ENCODE measurements at places on chromosomes 1 and 21.

DNA sequence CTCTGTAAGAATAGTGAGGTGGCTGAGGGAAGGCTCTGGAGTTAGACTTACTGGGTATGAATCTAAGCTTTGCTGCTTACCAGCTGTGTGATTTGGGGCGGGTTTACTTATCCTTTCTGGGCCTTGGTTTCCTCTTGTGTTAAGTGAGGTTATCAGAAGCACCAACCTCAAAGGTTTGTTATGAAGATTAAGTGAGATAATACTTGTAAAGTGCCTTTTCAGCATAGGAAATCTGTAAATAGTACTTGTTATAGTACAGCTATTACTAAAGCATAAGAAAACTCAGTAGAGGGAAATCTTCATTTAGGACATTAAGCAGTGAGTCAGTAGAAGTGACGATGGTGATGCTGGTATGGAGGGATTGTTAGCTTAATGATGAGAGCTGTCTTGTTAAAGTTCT, 12.1 kb downstream of the HHAT start:
- no peak for DNase-seq
- H3K27me3 ChIP-seq: no peaks in the 10 kb centered on the region
- H3K4me1 ChIP-seq: no peaks in the 10 kb centered on the region
- no peak overlapping the region for H3K27ac ChIP-seq

DNA sequence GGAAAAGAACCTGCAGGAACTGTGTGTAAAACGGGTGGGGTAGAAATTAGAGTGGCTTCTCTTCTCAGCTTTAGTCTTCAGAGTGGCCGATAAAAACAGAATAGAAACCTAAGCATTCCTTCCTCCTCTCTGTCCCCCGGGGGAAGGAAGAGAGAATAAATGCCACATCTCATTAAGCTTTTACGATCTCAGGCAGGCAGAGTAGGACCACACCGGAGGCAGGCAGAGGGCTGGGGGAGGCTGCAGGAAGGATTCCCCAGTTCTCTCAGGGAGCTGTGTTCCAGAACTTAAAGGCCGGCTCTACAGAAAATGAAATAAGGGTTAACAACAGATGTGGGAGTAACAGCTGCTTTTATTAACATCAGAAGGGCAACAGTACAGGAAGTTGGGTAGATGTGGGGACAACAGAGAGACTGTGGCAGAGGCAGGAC, 24.5 kb upstream of the MEF2D start:
- peak overlapping the region; percentile 39 for H3K4me3 ChIP-seq
- no peak overlapping the region for H3K27ac ChIP-seq
- peaks cover 8% of the 10 kb centered on the region for H3K4me1 ChIP-seq
- DNase-seq: no peak
- H3K27me3 ChIP-seq: no peaks in the 10 kb centered on the region

- no peaks in the 10 kb centered on the region for H3K4me1 ChIP-seq
- H3K4me3 ChIP-seq: no peak overlapping the region
- no peak for DNase-seq
- H3K36me3 ChIP-seq: no peaks in the 10 kb centered on the region
- H3K27me3 ChIP-seq: no peaks in the 10 kb centered on the region
Observed at GRCh38 chr1:221522529-221522940, 219.4 kb downstream of the DUSP10 start.

- no peak for DNase-seq
- no peaks in the 10 kb centered on the region for H3K4me1 ChIP-seq
- no peaks in the 10 kb centered on the region for H3K36me3 ChIP-seq
- H3K27me3 ChIP-seq: no peaks in the 10 kb centered on the region
- H3K27ac ChIP-seq: no peak overlapping the region
- H3K4me3 ChIP-seq: no peak overlapping the region
Observed at GRCh38 chr1:13708380-13708982, 8.5 kb downstream of the PRDM2 start.

- no peak overlapping the region for H3K27ac ChIP-seq
- no peak for DNase-seq
- no peaks in the 10 kb centered on the region for H3K36me3 ChIP-seq
- H3K4me3 ChIP-seq: no peak overlapping the region
Observed at GRCh38 chr1:85135392-85135798, 65.4 kb downstream of the SYDE2 start.

- no peak for DNase-seq
- no peak overlapping the region for H3K4me3 ChIP-seq
- H3K36me3 ChIP-seq: no peaks in the 10 kb centered on the region
- no peaks in the 10 kb centered on the region for H3K27me3 ChIP-seq
- no peaks in the 10 kb centered on the region for H3K4me1 ChIP-seq
- H3K27ac ChIP-seq: no peak overlapping the region
Observed at GRCh38 chr1:19757641-19758040, 42.1 kb downstream of the TMCO4 start.

DNA sequence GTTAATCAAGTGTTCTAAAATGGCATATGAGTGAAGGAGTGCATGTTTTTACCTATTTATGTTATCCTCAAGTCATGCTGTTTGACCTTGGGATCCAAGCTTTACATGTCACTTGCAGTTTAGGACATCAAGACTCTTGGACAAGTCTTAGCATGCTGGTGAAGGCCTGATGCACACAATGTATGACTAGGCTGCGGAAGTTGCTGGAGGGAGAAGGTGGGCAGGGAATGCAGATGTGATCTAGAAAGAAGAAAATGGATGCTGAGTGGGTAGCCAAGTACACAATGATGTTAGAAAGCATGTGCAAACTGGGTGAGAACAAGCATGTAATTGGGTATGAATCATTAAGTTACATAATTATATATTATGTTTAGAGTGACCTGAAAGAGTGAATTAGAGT, 301.8 kb downstream of the BRINP2 start:
- no peak overlapping the region for H3K27ac ChIP-seq
- no peaks in the 10 kb centered on the region for H3K36me3 ChIP-seq
- no peaks in the 10 kb centered on the region for H3K27me3 ChIP-seq
- H3K4me3 ChIP-seq: no peak overlapping the region
- no peak for DNase-seq

GRCh38 chr1:18614069-18614735, 16.4 kb upstream of the PAX7 start:
- no peak for DNase-seq
- H3K36me3 ChIP-seq: no peaks in the 10 kb centered on the region
- no peak overlapping the region for H3K27ac ChIP-seq
- no peak overlapping the region for H3K4me3 ChIP-seq
- H3K27me3 ChIP-seq: no peaks in the 10 kb centered on the region

DNA sequence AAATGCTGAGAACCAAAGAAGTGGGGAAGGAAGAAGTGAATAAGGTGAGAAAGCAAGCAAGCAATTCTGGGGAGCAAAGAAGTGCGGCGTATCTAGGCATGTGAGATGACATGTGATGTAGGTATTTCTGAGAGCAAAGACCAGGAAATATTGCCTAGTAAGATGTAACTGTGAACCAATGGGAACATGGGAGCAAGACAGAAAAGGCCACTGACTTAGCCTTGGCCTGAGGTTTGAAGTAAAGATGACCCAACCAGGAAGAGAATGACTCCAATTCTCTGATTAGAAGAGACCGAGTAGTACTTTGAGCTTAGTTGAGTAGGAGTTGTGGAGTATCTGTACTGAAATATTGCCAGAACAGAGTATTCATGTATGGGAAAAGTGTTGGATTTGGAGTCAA, 31.1 kb downstream of the SLAMF6 start:
- no peak for DNase-seq
- H3K27ac ChIP-seq: no peak overlapping the region
- H3K27me3 ChIP-seq: no peaks in the 10 kb centered on the region
- peaks cover 2% of the 10 kb centered on the region for H3K4me1 ChIP-seq

- peaks cover 17% of the 10 kb centered on the region for H3K36me3 ChIP-seq
- H3K4me1 ChIP-seq: no peaks in the 10 kb centered on the region
- H3K27me3 ChIP-seq: no peaks in the 10 kb centered on the region
- no peak overlapping the region for H3K27ac ChIP-seq
- no peak for DNase-seq
- H3K4me3 ChIP-seq: no peak overlapping the region
Observed at GRCh38 chr1:59215766-59216291, 81.1 kb upstream of the FGGY start.

DNA sequence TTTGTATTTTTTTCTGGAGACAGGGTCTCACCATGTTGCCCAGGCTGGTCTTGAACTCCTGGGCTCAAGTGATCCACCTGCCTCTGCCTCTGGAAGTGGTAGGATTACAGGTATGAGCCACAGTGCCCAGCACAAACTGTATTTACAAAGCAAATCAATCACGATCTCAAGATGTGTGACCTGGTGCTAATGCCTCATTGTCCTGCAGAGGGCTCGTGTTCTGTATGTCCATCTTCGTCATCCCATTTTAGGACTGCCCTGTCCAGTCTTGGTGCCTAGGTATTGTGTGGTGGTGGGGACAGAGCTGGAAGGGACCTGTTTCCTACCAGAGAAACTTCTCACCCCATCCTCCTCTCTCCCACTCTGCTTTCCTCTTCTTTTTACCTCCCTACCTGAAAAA, 20.2 kb downstream of the PROK1 start:
- no peak overlapping the region for H3K4me3 ChIP-seq
- no peaks in the 10 kb centered on the region for H3K36me3 ChIP-seq
- H3K4me1 ChIP-seq: no peaks in the 10 kb centered on the region
- no peak for DNase-seq
- no peak overlapping the region for H3K27ac ChIP-seq

DNA sequence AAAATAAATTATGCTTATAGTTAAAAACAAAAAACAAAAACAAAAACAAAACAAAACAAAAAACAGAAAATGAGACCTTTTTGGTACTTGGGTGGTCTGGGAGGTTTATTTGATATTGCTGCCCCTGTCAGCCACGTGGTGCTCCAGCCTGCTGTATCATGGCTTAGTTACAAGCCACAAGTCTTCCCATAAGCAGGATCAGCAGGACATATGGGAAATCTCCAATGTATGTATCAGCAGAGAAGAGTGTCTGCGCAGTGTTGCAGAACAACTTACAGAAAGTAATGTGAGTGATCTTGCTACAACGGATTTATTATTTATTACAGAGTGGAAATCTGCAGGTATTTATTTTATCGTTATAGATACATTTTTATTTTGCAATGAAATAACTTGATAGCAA, 423.0 kb upstream of the TMPRSS15 start:
- peaks cover 3% of the 10 kb centered on the region for H3K36me3 ChIP-seq
- no peak for DNase-seq
- H3K4me3 ChIP-seq: no peak overlapping the region
- no peaks in the 10 kb centered on the region for H3K4me1 ChIP-seq

DNA sequence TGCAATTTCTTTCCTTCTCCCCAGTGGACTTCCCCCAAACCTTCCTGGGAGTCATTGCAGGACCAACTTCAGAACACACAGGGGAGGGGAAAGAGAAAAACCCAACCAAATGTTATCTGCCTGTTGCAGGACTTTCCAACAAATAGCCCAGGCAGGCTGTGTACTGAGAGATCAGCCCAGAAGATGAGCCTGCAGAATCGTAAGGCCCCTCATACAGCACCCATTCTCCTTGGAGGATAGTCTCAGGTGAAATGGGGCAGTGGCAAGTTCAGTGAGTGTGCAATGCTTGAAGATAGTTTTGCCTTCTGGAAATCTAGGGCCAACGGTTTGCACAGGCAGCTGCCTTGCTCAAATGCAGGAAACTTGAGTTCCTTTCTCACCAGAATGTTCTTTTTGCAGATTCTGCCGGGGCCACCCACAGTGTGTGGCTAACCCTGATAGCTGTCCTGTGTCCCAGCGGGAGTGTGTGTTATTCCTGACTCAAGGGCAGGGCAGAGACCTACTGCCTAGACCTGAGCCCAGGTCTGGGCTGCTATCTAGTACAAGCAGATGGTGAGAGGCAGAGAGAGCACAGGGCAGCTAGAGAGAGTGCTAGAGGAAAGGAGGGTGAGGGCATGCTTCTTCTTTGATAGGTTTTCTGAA, 48.8 kb downstream of the GADD45A start:
- no peak overlapping the region for H3K4me3 ChIP-seq
- no peaks in the 10 kb centered on the region for H3K27me3 ChIP-seq
- H3K4me1 ChIP-seq: no peaks in the 10 kb centered on the region

DNA sequence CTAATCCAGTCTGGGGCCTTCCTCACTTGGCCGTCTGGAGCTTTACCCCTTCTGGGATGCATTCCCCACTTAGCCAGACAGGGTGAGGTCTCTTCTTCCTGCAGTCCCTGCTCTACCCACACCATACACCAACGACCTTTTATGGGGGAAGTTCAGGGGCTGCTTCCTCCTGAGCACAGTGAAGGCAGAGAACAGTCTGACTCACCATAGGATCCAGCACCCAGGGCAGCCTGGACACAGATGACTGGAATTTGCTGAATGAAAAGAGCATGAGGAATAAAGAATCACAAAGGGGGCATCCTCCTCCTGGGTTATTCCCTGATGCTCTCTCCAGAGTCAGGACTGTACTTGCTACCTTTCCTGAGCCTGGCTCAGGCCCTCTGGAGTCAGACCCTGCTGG, 4.6 kb upstream of the FOXE3 start:
- no peak for DNase-seq
- H3K36me3 ChIP-seq: no peaks in the 10 kb centered on the region
- H3K4me3 ChIP-seq: no peak overlapping the region
- peaks cover 20% of the 10 kb centered on the region for H3K27me3 ChIP-seq
- no peak overlapping the region for H3K27ac ChIP-seq
- H3K4me1 ChIP-seq: no peaks in the 10 kb centered on the region

GRCh38 chr1:241269116-241269515, 87.9 kb downstream of the RGS7 start:
- H3K4me1 ChIP-seq: no peaks in the 10 kb centered on the region
- peak; percentile 58 for DNase-seq
- H3K27ac ChIP-seq: no peak overlapping the region
- H3K4me3 ChIP-seq: no peak overlapping the region
- H3K36me3 ChIP-seq: peaks cover 14% of the 10 kb centered on the region

DNA sequence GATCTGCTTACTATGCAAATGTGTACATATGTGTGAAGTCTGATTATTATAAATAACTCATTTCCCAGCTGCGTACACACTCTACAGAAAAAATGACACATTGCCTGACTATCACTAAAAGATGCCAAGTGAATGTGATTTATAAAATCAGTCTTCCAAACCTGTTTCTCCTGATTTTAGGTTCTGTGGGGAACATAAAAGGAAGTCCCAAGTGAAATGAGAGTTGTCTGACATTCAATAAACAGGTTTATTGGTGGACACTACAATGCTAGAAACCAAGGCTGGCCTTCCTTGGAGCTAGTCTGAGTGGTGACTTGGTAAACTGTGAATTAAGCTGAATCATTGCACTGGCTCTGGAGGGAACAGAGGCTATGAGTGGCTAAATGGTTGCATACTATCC, 287.9 kb upstream of the ESRRG start:
- no peak overlapping the region for H3K4me3 ChIP-seq
- H3K27me3 ChIP-seq: no peaks in the 10 kb centered on the region
- no peaks in the 10 kb centered on the region for H3K36me3 ChIP-seq
- no peak for DNase-seq

GRCh38 chr1:40965531-40965930, 14.0 kb upstream of the CTPS1 start:
- no peak overlapping the region for H3K27ac ChIP-seq
- no peaks in the 10 kb centered on the region for H3K4me1 ChIP-seq
- DNase-seq: no peak
- no peaks in the 10 kb centered on the region for H3K27me3 ChIP-seq
- no peak overlapping the region for H3K4me3 ChIP-seq

All from H9 (cell line).